ENCODE measurements at places on chromosomes 11 and 22.

DNA sequence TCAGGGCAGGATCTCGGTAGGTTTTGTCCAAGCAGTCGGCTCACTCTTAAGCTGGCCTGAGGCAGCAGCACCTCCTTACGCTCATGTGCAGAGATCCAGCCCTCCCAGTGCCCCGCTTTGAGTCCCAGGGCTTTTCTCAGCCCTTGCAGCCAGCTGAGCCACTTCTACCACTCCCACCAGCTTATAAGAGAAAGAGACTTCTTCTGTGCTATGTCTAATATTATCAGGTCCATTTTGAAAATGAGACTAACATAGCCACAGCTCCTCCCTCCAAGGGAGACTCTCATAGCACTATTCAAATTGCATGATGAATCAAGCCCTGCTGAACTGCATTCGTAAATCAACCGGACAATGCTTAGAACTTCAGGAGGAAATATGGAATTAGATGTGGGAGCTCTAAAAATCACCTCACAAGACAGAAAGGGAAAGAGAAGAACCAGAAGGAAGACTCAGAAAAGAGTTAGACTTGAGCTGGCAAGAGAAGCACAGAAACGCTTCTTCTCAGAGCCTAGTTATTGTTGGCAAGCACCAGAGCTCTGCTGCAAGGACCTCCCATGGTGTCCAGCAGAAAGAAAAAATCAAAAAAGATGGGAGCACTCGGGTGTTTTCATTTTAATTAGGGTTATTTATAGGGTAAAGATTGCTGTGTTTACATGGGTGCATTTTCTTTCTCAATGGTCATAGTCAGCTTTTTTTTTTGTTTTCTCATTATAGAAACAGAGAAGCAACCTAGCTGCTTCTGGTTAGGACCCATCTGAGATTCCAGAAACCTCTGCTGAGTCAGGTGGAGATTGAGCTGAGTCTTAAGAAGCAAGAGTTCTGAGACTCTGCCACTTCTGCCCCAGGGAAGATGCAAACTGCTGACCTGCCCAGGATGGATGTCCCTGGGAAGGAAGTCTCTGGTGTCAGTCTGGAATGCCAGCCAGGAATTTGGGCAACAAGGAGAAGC lies 181.4 kb downstream of the ETS1 start:
- no peak for DNase-seq

DNA sequence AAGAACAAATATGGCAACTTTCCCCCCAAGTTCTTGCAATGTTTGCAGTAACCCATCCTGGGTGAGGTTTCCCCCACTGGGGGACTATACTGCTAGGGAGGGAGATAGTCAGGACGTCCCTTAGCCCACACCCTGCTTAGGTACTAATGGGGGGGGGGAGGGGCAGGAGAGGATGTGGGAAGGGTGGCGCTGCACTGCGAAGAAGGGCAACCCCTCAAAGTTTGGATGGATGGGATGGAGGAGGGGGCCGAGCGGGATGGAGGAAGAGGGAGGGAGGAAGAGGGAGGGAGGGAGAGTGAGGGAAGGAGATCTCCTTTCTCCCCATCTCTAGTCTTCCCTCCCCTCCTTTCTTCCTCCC lies 100.6 kb upstream of the HSD17B12 start:
- no peak for DNase-seq

DNA sequence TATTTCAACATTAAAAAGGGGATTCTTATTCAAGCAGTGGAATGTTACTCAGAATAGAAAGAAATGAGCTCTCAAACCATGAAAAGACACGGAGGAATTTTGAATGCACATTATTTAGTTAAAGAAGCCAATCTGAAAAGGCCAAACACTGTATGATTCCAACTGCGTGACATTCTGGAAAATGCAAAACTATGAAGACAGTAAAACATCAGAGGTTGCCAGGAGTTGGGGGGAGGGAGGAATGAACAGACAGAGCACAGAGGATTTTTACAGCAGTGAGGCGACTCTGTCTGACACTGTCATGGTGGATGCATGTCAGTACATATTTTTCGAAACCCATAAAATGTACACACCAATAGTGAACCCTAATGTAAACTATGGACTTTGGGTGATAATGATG lies 22.9 kb upstream of the THY1 start:
- no peak for DNase-seq

DNA sequence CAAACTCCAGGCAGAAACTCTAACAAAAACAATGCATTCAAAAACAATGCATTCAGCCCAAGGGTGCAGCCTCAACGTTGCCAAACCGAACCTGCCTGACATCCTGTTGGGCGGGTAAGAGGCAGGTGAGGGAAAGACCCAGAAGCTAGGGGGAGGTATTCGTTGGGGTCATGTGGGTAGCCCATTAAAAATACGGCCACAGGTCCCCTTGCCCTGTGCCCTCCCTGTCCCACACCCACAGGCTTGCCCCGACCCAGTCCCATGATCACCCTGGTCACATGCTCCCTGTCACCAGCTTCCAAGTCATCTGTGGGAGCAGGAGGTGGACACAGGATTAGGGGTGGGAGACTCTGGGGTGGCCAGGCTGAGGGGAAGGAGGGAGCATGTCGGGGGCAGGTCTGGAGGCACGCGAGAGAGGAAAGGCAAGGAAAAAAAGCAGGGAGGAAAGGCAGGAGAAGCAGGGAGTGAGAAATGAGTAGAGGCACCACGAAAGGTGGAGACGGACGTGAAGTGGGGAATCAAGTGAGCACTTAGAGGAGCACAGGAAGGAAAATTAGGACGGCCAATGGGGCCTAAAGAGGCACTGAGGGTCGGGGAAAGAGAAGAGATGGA lies 683 bp downstream of the PLA2G6 start:
- DNase-seq = no peak

DNA sequence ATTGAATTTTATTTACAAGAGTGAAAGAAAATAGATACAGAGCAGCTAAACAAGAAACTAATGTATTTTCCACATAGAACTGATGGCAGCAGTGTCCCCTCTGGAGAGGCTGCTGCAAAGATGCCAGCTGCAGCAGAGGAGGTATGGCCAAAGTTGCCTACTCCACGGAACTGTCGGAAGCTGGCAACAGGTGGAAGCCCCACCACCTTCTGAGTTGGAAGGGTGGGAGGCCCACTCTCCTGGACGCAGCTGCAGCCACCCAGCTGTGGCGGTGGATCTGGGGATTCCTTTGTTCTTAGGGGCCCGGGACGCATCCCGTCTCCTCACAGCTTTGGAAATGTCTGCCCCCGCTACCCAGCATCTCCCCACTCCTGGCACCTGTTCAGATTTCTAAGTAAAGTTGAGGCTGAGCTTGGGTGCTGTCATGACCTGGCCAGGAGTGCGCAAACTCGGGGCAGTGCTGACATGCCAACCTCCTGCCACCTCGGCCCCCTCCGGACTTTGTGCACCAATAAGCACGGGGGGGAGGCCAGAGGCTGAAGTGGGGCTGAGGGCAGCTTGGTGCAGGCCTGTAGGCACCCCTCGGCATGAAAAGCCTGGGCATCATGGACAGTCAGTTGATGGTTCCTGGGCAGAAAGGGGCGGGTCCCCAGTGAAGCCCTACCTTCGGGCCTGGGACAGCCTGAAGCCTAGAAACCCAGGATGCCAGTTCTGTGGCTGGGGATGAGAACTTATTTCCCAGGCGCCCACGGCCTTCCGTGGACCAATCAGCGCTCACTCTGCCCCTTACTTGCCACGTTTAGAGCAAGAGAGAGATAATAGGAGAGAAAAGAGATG lies 1071.4 kb downstream of the JRKL start:
- no peak for DNase-seq

- DNase-seq = no peak
Observed at GRCh38 chr11:35655856-35656255, 6.7 kb upstream of the TRIM44 start.

GRCh38 chr11:22263613-22264012 lies 70.7 kb downstream of the ANO5 start:
- no peak for DNase-seq

DNA sequence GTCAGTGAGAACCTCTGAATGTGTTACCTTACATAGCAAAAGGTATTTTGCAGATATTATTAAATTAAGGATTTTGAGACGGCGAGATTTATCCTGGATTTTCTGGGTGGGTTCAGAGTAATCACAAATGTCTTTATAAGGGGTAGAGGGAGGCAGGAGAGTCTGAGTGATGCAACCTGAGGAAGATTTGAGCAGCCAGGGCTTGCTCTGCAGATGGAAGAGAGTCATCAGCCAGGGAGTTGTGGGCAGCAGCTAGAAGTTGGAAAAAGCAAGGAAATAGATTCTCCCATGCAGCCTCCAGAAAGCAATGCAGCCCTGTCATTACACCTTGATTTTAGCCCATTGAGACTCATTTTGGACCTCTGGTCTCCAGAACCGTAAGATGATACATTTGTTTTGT lies 4.1 kb upstream of the WDR74 start:
- no peak for DNase-seq

DNA sequence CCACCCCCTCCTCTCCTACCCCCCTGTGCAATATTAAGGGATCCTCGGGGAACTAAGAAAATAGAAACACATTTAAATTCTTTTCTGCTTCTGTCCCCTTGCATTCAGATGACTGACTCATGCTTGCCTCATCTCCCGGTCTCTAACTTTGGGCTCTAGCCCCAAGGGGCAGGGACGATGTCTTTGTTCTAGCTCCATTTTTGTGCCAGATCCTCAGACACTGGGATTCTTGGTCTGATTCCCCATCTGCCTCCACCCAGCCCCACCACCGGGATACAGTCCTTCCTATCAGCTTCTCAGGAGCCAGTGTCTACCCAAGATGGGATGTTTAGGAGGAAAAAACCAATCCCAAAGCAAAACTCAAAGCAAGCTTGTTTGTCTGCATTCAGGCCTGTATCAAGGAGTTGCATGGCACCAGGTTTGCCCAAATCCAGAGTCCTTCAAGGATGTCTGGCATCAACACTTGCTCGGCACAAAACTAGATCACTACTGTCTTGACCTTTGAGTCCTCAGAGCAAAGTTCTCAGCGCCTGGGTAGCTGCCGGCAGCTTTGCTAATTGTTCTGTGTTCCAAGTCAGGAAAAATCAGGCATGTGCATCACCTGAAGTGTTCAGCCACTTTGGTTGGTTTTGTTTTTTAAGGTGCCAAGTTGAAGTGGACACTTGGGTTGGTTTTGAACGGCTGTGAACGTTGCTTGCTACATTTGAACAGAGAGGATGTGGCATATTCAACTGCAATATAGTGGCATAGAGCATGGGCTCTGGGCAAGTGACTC lies 212.8 kb downstream of the DSCAML1 start:
- no peak for DNase-seq

DNA sequence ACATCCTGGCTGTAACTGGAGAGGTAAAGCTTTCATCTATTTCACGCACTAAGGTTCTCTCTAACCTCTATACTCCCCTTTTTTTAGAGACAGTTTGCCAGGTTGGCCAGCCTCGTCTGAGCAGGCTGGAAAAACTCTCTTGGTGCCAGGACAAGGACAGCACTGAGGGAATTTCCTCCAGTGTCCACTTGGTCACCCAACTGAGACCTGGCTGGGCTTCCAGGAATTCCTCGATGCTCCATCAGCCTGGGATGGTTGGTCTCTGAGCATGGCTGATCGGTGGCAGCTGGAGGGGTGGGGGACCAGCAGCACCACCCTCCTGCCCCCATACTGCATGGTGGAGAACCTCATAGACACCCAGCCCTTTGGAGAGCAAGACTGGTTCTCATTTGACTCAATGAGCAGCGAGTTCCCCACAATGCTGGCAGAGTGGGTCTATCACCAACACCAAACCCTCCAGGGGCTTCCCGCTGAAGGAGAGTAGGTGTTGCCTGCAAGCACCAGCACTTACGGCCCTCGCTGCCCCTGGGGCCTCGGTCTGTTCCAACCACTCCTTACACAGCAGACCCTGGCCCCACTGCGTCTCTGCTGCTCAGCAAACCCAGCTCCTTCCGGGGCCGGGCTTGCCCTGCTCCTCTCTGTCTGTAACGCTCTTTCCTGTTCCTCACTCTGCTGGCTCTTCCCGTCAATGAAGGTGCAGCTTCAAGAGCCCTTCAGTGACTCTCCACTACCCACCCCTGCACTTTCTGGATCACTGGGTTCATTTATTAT lies 122.2 kb downstream of the ST3GAL4 start:
- no peak for DNase-seq

- no peak for DNase-seq
Observed at GRCh38 chr11:102468616-102469195, 16.1 kb upstream of the TMEM123 start.

GRCh38 chr22:41668971-41669911 lies 19.4 kb downstream of the SNU13 start:
- no peak for DNase-seq

- DNase-seq = no peak
Observed at GRCh38 chr22:44193535-44193891, 12.8 kb downstream of the PARVG start.

GRCh38 chr11:115123641-115124040 lies 380.6 kb downstream of the CADM1 start:
- DNase-seq = no peak

- no peak for DNase-seq
Observed at GRCh38 chr11:7637447-7638157, 35.7 kb downstream of the CYB5R2 start.

DNA sequence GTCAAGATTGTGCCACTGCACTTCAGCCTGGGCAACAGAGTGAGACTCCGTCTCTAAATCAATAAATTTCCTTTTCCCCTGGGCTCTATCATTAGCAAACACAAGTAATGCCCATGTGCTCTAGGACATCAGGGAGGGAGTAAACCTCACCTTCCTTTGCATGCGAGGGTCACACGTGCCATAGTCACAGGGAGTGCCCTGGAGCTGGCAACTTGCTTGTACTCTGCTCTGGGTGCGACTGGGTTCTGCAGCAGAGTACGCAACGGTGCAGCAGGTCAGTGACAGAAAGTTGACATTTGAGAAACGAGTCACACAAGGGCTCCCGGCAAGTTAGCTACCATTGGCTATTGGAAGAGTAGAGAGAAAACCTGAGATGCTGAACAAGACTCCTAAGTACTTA lies 32.6 kb upstream of the CHKA start:
- DNase-seq = no peak

- DNase-seq = no peak
Observed at GRCh38 chr22:39028281-39028680, 7.4 kb downstream of the APOBEC3D start.

GRCh38 chr11:65662247-65662798 lies 393 bp downstream of the RELA start:
- DNase-seq = no peak

DNA sequence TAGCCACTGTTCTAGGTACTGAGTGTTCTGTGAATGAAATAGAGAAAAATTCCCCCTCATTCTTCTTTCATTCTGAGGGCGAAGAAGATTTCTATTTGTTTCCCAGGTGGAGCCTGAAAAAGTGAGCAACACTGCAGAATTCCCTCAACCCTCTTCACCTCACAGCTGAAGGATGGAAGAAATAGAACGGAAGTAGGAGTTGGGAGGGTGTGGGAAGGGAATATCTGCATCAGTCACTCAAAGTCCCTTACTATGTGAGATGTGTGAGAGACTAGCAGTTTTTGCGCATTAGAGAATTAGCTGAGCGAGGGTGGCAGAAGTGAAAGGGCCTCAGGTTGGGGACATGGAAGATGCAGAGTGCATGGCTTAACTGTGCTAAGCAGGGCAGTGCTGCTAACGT lies 88.4 kb downstream of the ENTHD1 start:
- no peak for DNase-seq

GRCh38 chr11:130866831-130867230 lies 49.4 kb downstream of the SNX19 start:
- no peak for DNase-seq

- no peak for DNase-seq
Observed at GRCh38 chr22:31623592-31624304, 38.3 kb downstream of the PISD start.

- no peak for DNase-seq
Observed at GRCh38 chr11:95152876-95153856, 63.5 kb downstream of the ENDOD1 start.

GRCh38 chr11:113477321-113477720 lies 2.1 kb upstream of the DRD2 start:
- no peak for DNase-seq

Data from activated CD4-positive, alpha-beta T cell treated with anti-CD3 and anti-CD28 coated beads for 4 hours (primary cell).